ENCODE measurements at places on chromosomes 3 and 15.

- no peak for DNase-seq
Observed at GRCh38 chr3:42367903-42368302, 42.5 kb downstream of the LYZL4 start.

- DNase-seq, result peak; percentile 25
Observed at GRCh38 chr3:13378155-13378554, 42.0 kb downstream of the NUP210 start.

DNA sequence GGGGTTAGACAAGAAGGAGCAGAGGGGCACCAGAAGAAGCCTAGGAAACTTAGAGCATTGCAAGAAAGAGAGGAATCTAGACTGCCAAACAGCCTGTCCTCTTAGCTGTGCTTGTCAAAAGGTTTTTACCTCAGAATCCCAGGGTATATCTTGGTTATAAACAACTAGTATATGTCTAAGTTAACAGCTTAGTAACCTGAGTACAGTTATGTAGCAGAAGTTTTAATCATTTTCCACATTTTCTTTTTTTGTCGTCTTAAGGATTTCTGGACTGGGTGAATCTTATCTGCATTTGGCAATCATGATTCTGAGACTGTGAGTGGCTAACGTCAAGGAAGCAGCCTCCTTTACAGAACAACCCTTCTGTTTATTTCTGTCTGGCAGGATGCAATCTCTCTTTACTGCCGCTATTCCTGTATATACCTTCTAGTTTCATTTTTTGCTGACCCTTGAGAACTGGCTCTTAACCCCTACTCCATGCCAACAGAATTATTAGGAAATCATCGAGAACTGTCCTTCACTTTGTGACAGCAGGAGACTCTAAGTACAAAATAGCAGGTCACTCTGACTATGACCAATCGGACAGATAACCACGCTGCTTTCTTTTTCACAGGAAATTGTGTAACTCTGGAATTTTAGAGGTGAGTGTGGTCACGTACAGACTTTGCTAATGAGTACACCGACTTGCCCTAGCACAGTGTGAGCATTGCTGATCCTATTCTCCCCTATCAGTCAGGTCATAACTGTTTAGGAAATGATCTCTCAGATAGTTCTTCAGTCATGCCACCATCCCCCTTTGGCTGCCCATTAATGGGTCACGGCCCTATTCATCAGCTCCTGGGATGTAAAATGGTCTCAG, 3.3 kb upstream of the CP start:
- peak; percentile 63 for DNase-seq

DNA sequence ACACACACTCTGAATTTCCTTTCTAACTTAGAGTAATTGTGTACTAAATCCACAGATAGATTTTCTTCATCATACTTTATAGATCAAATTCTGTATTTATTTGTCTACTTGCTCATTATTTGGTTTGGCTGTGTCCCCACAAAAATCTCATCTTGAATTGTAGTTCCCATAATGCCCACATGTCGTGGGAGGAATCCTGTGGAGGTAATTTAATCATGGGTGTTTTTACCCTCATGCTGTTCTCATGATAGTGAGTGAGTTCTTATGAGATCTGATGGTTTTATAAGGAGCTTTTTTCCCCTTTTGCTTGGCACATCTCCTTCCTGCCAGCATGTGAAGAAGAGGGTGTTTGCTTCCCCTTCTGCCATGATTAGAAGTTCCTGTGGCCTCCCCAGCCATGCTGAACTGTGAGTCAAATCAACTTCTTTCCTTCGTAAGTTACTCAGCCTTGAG, 198.3 kb upstream of the TGFBR2 start:
- DNase-seq, result no peak

- no peak for DNase-seq
Observed at GRCh38 chr3:114509756-114510155, 215.9 kb downstream of the TIGIT start.

GRCh38 chr3:29183346-29184087, 97.4 kb upstream of the RBMS3 start:
- no peak for DNase-seq
